Activated CD4-positive, alpha-beta T cell treated with anti-CD3 and anti-CD28 coated beads, Interleukin-2, amount 10 ng/mL, durations not matched to agents 24 days and 14 days (primary cell): ENCODE measurements at places on chromosomes 5 and 9. TPM values are rescaled to one million over a fixed set of nuclear protein-coding genes. Genes with fewer than 3 reads are reported as not detected.

The RFESD gene
- 4.0 and 4.2 TPM in 2 replicates for total RNA-seq

DNA sequence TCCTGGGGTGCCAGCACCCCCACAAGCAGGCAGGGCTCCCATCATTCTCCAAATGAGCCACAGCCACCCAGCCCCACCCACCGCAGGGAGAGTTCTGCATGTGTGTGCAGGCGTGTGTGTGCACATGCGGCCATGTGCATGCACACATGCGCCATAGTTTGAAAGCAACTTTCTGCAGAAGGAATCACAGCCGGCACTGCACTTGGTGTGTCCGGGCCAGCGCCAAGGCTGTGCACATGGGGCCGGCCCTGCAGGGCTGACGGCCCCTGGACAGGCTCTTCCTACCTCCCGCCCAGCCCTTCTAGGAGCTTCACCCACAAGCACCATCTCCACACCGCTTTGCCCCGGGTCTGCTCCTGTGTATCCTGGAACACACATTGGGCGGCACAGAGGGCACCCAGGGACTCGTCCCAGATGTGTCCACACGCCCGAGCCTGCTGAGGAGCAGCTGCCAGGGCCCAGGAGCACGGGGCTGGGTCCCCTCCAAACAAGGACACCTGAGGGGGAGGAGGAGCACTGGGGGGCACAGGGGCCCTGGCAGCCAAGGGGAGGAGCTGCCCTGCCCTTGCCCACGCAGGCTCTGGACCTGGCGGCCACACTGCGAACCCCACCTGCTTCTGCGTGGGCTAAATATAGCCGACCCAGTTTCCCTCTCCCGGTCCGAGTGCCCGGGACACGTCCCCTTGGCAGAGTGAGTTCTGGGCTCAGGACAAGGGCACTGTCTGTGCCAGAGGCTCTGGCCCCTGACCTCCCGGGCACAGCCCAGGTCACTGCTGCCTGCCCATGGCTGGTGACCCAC is 19.1 kb downstream of the TPPP start:
- DNase-seq, result no peak

DNA sequence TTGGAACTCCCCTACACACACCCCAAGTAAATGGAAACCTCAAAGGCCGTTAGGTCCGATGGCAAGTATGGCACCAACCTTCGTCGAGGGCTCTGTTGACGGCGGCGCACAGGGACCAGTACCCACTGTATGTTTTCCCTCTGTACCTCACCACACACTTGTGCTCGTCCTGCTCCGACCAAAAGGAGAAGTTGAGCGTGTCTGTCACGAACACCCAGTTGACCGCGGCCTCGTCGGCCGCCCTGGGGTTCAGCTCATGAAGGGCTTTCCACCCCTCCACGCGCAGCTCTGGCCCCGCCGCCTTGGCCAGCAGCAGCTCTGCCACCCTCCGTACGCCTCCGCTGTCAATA is 24.0 kb downstream of the HNRNPK start:
- peak; percentile 81 for DNase-seq

GRCh38 chr5:1745123-1745795 is 54.4 kb downstream of the MRPL36 start:
- DNase-seq, result no peak

DNA sequence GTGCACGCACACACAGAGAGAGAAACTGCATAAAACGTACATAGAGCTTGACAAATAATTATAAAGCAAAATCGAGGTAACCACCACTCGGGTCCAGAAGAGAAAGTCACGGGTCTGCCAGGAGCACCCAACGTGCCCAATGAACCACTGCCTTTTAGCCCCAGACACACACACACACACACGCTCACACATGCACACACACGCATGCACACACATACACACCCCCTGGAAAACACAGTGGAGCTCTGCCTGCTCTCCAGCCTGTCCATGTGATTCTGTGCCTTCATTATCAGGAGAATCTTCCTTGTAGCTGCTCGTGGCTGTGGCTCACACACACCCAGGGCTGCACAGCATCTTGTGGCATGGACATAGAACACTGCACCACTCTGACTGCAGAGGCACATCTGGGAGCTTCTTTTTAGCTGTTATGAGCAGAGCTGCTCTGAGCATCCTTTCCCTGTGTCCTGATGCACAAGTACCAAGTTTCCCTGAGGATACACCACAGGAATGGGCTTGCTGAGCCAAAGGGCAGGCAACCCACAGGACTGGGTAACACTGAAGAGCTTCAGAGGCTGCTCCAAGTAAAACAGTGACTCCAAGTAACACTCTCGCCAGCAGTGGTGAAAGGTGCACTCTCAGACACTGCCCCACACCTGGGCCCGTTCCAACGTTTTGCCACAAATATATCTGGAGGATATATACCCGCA is 58.9 kb downstream of the CAMSAP1 start:
- DNase-seq, result no peak

The MYO10 gene
- 0.26 and 0.28 TPM in 2 replicates for total RNA-seq

The SH3RF2 gene
- total RNA-seq, result 0.02 and 0.05 TPM in 2 replicates

- DNase-seq, result peak; percentile 81
Measured at GRCh38 chr9:109967651-109968642, 187.9 kb downstream of the PALM2AKAP2 start.

The PRR7 gene
- total RNA-seq, result 13.6 TPM in 2 replicates

The YIPF5 gene
- total RNA-seq, result 32.0 and 34.6 TPM in 2 replicates

GRCh38 chr9:28155671-28156070 is 582.4 kb upstream of the C9orf72 start:
- no peak for DNase-seq

The OTP gene
- not detected in 2 replicates for total RNA-seq

DNA sequence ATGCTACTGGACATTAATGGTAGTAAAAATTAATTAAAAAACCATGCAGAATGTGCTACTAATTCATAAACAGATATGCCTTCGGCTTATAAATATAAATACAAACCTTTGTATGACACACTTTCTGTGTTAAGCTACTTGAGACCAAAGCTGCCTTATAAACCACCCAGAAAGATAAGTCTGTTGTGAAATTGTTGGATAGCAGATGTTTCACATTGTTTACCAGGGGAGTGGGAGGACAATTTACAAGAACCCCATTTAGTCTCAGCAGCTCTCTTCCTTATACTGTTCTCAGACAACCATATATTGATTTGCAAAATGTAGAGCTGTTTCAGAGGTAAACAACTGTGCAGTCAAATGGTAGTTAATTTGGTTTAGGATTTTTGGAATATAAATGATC is 524.4 kb downstream of the PRR16 start:
- DNase-seq, result no peak

DNA sequence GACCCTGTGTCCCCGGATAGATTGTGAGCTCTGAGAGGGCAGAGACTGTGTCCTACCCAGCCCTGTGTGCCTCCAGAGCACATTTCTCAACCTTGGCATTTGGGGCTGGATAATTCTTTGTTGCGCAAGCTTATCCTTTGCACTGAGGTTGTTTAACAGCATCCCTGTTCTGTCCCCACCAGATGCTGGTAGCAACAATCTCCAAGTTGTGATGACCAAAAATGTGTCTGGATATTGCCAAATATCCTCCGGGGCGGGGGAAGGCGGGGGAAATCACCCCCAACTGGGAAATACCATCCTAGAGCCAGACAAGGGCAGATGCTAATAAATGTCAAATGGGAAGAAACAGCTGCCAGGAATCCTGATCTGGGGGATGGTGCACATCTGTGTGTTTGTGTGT is 24.0 kb upstream of the TNIP1 start:
- DNase-seq, result no peak

DNA sequence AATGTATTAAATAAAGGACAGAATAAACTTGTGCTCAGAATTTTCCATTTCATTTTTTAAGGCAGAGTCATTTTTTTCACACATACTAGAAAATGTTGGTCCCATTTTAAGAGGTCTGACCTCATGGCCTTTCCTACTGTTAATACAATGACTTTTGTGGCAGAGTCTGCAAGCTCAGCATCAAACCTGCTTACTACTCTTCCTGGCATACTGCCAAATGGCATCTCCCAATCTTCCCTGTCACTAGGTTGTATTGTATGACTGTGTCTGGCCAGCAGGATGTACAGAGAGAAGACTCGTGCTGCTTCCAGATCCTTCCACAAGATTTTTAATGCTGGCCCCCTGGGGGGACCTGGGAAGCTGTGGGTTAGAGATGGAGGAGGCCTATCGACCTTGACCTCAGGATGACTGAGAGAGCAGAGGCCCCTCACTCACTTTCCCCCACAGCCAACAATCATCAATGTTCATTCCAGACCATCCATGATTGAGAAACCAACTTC is 64.7 kb downstream of the BARX1 start:
- DNase-seq, result no peak

The WDR55 gene
- total RNA-seq, result 41.6 and 42.9 TPM in 2 replicates

The FST gene
- 0.33 and 0.75 TPM in 2 replicates for total RNA-seq

The WHRN gene
- total RNA-seq, result 2.0 and 2.1 TPM in 2 replicates

GRCh38 chr5:128009403-128009802 is 74.2 kb upstream of the SLC12A2 start:
- DNase-seq, result no peak

- DNase-seq, result no peak
Measured at GRCh38 chr5:141155540-141156374, 5.9 kb downstream of the PCDHB6 start.

DNA sequence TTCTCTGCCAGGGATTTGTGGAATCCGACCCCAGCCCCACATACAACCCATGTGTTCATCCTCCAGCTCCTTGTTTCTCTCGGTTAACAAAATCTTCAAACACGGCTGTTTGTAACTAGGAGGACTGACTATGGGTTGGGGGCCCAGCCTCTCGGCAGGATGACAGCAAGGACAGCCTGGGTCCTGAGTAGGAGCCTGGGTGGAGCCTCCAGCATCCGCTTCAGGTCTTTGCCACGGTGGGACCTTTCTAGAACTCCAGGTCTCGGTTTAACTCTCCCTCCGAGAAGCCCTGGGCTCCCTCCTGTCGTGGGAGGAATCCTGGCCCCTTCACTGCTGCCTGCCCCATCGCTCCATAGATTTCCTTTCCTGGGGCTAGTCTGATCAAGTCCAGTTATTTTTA is 248.5 kb downstream of the PBX3 start:
- no peak for DNase-seq

The BRIX1 gene
- total RNA-seq, result 120 and 128 TPM in 2 replicates

The DTWD2 gene
- 1.8 and 2.2 TPM in 2 replicates for total RNA-seq

The C9orf153 gene
- 0.33 and 0.45 TPM in 2 replicates for total RNA-seq

The PCDHB3 gene
- total RNA-seq, result not detected in 2 replicates

GRCh38 chr5:38274370-38274769 is 16.0 kb downstream of the EGFLAM start:
- no peak for DNase-seq

The PROB1 gene
- total RNA-seq, result 8.4 and 9.2 TPM in 2 replicates

DNA sequence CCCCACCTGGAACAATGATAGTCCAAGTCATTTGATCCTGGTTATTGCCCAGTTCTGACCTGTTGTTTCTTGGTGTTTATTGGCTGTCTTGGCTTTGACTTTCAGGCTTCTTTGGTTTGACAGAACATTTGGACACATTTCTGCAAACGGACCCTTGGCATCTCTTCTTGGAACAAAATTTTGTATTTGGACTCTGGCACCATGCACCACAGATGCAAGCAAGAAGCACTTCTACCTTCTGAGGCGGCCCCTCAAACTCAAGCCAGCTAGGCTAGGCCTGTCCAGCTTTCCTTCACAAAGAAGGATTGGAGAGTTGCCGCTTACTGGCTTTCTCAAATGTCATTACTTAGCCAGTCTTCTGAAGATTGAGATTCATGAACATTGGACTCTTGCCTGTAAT is 23.1 kb upstream of the FGF10 start:
- no peak for DNase-seq

The ACSL6 gene
- total RNA-seq, result 36.9 and 39.6 TPM in 2 replicates

The SLC25A48 gene
- total RNA-seq, result not detected in 2 replicates

- DNase-seq, result peak; percentile 68
Measured at GRCh38 chr9:29865764-29866313, 2292.6 kb upstream of the C9orf72 start.

DNA sequence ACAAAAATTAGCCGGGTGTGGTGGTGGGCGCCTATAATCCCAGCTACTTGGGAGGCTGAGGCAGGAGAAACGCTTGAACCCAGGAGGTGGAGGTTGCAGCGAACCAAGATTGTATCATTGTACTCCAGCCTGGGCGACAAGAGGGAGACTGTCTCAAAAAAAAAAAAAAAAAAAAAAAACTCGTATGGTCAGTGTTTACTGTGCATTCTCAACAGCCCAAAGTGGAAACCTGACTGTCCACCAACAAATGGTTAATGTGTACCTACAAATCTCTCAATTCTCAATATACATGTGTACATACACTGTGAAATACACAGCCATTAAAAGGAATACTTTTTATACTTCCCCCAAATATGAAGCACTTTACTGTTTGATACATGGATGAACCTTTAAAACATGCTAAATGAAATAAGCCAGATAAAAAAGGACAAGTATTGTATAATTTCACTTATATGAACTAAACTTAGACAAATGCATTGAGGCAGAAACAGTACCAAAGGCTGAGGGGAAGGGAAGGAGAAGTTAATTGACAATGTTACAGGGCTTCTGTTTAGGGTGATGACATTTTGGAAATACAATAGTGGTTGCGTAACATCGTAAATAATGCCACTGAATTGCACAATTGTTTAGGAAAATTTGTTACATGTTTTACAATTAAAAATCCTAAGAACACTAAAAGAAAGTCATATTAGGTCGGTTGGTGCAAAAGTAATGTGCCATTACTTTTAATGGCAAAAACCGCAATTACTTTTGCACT is 16.5 kb downstream of the DNAJA1 start:
- DNase-seq, result no peak

GRCh38 chr9:22111176-22111953 is 102.3 kb upstream of the CDKN2B start:
- DNase-seq, result no peak
